ENCODE measurements at places on chromosomes 1 and 21. TPM values are rescaled to one million over a fixed set of nuclear protein-coding genes. Genes with fewer than 3 reads are reported as not detected.

CFAP74 gene
- total RNA-seq, result not detected

THEM5 gene
- not detected for total RNA-seq

KCND3 gene
- total RNA-seq, result 0.84 TPM

CRYBG2 gene
- 0.22 TPM for total RNA-seq

SLC27A3 gene
- 24.2 TPM for total RNA-seq

TSEN15 gene
- total RNA-seq, result 33.3 TPM

CGN gene
- total RNA-seq, result 0.35 TPM

SELENON gene
- total RNA-seq, result 23.1 TPM

KCNK1 gene
- total RNA-seq, result 2.5 TPM

CDC42 gene
- 234 TPM for total RNA-seq

RGSL1 gene
- total RNA-seq, result not detected

KCNC4 gene
- 2.7 TPM for total RNA-seq
